Hematopoietic multipotent progenitor cell treated with erythropoietin and hydrocortisone succinate and interleukin-3 and kit ligand, for 17 days (in vitro differentiated cells): ENCODE measurements at places on chromosomes 5 and 9.

- no peak for DNase-seq
Observed at GRCh38 chr5:164482351-164482750, 976.9 kb downstream of the MAT2B start.

DNA sequence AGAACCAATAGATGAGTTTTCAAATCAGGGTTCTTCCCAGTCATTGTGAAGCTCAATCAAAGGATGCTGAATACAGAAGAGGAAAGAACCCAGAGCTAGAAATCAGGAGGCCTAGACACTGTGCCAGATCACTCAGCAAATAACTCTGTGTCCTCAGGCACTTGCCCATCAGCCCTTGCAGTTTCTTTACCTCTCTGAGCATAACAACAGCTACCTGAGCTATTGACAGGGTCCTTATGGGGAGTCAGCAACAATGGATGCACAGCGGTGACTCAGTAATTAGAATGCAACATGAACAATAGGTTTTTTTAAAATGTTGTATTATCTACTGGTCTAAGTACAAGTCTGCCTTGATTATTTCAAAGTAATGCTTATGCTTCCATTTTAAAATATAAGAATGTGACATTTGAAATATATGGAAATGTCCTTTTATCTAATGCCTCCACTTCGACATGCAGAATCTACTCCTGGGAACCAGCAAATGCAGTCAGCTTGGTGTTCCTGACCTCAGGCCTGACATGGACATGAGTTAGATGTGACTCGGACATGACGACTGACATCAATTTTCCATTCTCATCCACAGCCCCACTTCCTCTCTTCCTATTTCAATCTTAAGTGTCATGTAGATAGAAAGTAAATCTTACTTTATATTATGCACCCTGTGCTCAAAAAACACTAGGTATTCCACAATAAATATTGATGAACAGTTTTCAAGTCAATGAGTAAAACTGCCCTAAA lies 155.0 kb downstream of the TLE1 start:
- DNase-seq = no peak

GRCh38 chr5:132486318-132487094 lies 4.1 kb downstream of the IRF1 start:
- no peak for DNase-seq

GRCh38 chr9:110655754-110656641 lies 12.6 kb upstream of the MUSK start:
- no peak for DNase-seq

- DNase-seq = no peak
Observed at GRCh38 chr9:76200315-76200714, 193.9 kb downstream of the RFK start.

DNA sequence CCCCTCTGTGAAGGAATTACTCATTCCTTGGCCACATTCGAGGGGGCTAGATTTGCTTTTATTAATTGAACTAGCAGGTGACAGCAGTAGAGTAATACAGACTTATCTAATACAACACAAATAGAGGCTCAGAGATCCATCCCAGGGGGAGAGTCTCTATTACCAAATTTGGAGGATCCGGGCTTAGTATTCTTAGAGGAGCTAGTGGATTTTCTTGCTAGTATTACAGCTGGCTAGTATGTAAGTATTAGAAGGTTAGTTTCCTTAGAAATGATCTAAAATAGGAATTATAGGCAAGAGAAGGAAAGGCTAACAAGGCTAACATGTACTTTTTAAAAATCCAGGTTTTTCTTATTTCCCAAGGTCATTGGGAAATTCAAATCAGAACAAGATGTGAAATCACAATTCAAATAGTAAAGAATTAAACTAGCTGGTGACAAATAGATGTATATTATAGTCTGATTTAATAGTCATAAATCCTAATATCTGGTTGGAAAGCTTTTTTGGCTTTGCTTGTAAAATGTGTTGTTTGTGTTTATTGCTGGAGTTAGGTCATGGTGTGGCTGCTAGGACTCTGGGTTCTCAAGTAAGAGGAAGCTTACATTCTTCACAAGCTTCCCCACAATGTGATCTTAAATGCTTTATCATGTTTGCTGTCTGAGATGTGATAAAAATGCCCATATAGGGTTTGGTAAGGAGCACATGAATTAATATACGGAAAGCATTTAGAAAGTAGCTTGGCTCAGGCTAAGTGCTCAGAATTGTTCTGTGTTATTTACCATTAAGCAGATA lies 160.4 kb upstream of the MPDZ start:
- no peak for DNase-seq

DNA sequence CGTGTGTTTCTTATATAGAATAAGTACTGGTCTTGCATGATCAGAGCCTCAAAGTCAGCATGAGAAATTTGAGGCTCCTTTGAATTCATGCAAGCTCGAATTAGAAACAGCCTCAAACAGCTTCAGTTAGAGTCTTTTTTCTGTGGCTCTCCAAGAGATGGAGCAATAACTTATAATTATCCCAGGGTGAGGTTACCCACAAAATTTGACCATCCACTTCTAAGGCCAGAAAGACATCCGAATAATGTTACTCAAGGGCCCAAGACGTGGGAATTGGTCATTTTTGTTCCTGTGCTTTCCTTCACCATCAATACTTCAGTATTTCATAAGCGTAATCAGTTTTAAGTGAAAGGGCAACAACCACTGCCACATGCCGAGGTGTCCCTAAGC lies 89.7 kb downstream of the DAPK1 start:
- no peak for DNase-seq

GRCh38 chr9:92986176-92987119 lies 39.1 kb downstream of the FGD3 start:
- no peak for DNase-seq

- no peak for DNase-seq
Observed at GRCh38 chr5:143836161-143836725, 24.3 kb downstream of the HMHB1 start.

DNA sequence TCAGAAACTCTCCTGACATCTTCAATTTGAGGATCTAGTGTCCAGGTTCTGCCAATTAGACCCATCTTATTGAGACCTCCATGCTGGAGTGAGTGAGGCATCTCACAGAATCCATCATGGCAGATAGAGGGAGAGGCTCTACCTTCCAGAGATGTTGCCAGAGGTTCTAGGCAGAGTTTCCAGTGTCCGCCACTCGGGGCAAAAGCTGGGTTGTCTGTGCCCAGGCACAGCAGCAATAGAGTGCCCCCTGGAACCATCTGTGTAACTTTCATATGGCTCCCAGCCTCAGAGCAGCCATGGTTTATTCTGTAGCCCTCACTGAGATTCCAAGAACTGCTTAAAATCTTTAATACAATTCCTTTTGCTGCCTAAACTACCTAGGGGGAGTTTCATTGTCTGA lies 16.6 kb upstream of the CCDC112 start:
- DNase-seq = no peak

DNA sequence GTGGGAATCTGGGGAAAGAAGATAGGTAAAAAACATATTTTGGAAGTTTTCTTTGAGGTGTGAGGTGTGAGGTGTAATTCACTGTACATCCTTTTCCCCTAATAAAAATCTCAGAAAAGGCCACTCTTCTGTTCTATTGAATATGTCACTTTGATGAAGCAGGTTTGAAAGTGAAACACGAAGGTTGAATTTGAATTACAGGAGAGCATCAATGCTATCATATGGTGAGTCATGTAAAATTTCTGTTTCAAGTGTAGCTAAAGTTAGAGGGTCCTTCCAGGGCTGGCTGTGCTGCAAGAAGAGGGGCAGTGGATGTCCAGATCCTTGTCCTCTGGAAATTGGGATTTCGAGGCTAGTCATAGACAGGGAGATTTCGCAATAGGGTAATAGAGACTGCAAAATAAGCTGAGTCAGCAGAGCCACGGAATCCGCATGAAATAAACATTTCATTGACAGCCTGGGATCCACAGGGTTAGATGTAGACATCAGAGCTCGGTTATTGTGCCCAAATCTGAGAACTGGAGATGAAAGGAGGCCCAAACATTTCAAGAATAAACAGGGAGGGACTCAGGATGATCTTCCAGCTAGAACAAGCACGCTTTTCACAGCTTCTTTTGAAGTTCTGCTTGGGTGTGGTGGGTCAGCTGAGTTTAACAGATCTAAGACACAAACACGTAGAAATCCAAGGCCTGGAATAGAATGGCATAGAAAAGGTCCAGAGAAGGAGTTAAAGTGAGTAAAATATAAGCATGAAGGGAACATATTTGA lies 194.4 kb upstream of the CDKN2B start:
- DNase-seq = no peak

DNA sequence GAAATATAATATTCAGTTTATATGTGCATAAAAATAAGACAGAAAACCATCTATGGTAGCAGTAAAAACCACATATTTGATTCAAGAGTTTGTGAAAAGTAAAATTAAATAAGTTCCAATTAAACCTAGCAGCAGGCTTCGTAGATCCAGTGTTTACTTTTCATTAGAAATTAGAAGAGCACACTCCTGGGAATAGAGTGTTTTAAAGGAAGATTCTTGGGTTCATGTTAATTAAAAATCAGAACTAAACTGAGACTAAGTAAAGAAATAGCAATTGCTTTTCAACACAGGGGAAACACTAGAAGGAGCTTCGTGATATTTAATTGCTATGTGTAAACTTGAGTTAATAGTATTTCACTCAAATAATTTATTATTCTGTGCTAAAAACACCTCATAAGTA lies 1097.8 kb upstream of the CDH18 start:
- no peak for DNase-seq

DNA sequence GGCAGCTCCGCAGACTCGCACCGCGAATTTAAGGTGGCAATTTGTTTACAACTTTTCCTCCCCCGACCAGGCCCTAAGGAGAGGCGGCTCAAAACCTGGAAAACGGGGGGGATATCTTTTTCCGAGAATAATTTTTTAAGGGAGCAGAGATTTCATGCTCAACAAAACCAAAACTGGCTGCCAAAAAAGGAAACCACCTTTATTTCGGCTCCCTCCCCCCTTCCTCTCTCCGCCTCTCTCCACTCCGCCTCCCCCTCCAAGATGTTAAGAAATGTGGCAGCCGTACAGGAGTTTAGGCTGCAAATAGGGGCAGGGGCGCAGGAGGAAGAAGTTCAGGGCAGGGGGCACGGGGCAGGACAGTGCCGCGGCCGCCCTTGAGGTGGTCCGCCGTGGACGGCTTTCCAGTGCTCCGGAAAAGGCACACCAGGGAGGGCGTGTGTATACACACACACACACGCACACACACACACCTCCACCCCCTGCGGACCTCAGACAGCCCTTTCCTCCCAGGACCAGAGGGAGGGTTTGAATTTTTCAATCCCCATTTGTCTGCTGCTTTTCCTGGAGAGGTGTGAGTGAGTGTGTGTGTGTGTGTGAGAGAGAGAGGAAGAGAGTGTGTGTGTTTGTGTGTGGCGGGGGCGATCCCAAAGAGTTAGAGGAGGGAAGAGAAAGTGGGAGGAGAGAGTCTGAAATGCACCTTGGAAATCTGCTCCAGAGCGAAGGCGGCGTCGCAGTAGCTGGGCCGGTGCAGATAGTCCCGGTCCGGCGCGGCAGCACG lies 9.1 kb downstream of the PTCH1 start:
- DNase-seq = no peak

DNA sequence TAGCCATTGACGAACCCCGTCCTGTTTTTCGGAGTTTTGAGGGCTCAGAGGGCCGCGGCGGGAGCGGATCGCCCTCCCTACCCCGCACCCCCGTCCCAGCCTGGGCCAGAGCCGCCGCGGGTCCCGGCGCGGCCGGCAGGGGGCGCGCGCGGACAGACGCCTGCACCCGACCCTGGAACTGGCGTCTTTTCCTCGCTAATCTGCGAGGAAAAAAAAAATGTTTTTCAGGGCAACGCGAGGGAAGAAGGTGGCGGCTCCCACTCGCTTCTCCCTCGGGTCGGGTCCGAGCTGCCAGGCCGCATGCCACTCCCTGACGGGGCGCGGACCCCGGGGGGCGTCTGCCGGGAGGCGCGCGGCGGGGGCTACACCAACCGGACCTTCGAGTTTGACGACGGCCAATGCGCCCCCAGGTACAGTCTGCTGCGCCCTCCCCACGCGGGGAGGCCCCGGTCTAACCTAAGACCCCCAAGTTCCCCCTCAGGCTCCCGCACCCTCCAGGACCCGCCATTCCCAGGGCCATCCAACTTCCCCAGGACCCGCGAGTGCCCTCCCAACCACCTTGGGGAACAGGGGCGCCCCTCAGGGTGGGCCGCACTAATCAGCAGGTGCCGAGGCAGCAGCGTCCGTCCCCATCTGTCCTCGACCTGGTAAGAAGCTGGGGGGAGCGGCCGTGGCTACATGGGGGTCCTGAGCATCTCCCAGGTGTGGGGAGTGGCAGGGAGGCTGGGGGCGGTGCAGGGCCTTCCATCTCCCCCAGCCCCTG lies at the start of gene KCNT1:
Gene KCNT1, plus strand, starts transcription at position 227 of the 763 bp plus-strand sequence. Its CDS starts 74 bp downstream, at position 301.
- peak; percentile 25 for DNase-seq

- DNase-seq = no peak
Observed at GRCh38 chr9:21513431-21513830, 31.3 kb upstream of the IFNE start.

- no peak for DNase-seq
Observed at GRCh38 chr5:41457094-41457493, 53.3 kb downstream of the PLCXD3 start.

DNA sequence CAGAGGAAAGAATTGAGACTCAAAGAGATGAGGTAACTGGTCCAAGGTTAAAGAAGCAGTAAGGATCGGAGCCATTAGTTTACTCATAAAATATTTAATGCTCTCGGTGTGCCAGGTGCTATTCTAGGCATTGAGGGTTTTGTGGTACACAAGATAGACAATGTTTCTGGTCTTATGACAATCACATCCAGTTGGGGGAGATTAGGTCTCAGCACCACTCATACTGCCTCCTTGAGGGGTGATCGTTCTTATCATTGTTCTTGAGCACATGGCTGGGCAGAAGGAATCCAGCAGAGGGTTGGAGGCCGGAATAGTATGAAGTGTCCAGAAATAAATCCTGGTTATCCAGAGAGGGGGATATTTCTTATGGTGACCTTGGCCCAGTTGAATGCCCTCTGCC lies 40.7 kb upstream of the LCP2 start:
- DNase-seq = no peak

- no peak for DNase-seq
Observed at GRCh38 chr9:136945333-136946227, 537 bp downstream of the C8G start.

DNA sequence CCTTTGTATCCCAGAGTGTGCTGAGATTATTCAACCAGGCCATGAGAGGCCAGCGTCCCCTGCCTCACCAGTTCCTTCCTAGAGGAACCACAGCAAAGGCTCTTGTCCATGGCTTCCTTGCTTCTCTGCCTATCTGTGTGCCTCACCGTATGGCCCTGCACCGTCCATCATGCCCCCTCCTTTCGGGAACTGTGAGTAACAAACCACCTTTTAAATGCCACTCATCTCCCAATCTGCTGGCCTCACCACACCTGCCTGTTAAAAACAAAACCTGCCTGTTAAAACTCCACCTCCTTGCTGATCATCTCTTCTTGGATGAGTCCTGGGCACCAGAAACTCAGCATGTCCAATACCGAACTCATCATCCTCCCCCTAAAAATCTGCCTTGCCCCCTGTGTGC lies 4.4 kb upstream of the OR2Y1 start:
- no peak for DNase-seq

- no peak for DNase-seq
Observed at GRCh38 chr9:4574657-4575243, 84.5 kb downstream of the SLC1A1 start.

GRCh38 chr5:181204826-181205760 lies at the start of gene TRIM7:
Gene TRIM7 (minus strand): TSS chr5:181205196. CDS start chr5:181205110, 86 bp downstream.
- peak; percentile 31 for DNase-seq
